ENCODE measurements at places on chromosomes 4 and X.

- DNase-seq, result no peak
Measured at GRCh38 chrX:17656035-17656418, 81.3 kb upstream of the SCML1 start.

DNA sequence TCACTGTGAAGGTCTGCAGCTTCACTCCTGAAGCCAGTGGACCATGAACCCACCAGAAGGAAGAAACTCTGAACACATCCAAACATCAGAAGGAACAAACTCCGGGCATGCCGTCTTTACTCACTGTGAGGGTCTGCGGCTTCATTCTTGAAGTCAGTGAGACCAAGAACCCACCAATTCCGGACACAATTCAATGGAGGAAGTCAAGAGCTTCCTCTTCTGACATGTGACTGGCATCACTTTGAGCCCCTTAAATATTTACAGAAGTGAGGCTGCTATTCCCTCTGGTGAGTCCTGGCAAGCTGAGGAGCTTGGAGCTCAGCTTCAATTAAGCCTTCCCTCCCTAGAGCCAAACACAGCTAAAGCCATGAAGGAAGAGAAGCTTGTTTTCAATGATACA lies 103.5 kb upstream of the SRD5A3 start:
- no peak for DNase-seq

GRCh38 chr4:38210396-38211114 lies 250.4 kb downstream of the PTTG2 start:
- DNase-seq, result no peak

DNA sequence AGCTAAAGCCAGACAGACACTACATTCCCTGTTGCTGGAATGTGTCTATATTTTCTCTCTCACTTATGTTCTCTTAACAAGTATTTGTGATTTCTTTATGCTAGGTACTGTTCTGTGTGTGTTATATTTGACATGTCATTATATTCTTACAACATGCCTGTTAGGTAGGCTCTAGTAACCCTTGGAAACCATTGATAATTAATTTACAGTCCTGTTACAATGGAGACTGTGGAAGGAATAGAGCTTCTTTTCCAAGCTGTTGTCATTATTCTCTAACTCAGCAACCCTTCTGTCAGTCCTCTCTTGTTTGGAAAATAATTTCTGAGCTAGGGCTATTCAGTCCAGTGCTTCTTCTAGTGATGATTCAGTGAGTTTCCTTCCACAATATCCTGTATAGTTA lies 419.1 kb upstream of the BOD1L1 start:
- DNase-seq, result no peak

DNA sequence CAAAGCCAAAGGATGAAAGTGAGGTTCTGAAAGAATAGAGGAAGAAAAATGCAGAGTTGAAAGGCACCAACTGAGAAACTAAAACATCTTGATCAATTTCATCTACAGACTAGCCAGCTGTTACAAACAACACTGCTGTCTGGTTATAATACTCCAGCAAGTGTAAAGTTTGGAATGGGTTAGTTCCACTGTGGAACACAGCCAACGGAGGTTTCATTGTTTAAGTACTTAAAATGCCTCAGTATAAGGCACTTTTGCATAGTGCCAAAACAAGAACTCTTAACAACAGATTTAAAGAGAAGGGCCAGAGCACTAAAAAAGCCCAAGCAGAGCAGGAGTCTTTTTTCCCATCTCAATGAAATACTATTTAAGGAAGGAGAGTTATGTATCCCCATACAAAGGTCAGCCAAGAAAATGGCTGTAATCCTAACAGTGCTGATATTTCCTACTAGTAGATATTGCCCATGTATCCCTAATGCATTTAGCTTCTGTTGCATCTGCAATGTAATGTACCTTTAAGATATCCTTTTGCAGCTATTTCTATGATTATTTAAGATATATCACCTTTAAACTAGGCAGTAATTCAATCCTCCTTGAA lies 16.5 kb downstream of the ACSL4 start:
- no peak for DNase-seq

Measured in putamen (tissue), 1 donor.